ENCODE measurements at places on chromosomes 16 and 17.

DNA sequence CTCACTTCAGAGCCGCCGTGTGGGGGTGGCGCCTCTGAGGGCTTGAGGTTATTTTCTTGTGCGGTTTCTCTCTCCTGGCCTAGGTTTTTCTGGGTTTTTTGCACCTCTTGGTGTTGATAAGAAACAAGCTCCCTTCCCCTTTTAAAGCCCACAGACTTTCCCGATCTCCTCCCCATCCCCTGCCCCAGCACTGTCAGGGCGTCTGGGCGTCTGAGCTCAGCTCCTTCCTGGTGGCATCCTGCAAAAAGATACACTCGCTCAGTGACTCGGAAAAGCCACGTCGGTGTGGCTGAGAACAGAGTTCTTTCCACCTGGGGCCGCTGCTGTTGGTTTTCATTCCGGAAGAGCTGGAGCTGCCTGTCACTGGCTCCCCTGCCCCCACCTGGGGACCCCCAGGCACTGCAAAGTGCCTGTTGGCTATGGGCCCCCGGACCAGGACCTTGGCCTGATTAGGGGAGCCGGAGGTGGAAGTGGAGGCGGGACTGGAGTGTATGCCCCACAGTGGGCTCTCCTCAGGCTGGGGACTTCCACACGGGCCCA lies 14.5 kb downstream of the BAIAP2 start:
- no peak for DNase-seq

- DNase-seq = no peak
Observed at GRCh38 chr17:41772218-41772585, 14.3 kb downstream of the JUP start.

GRCh38 chr16:58196898-58197313 lies 1.0 kb downstream of the CSNK2A2 start:
- no peak for DNase-seq

DNA sequence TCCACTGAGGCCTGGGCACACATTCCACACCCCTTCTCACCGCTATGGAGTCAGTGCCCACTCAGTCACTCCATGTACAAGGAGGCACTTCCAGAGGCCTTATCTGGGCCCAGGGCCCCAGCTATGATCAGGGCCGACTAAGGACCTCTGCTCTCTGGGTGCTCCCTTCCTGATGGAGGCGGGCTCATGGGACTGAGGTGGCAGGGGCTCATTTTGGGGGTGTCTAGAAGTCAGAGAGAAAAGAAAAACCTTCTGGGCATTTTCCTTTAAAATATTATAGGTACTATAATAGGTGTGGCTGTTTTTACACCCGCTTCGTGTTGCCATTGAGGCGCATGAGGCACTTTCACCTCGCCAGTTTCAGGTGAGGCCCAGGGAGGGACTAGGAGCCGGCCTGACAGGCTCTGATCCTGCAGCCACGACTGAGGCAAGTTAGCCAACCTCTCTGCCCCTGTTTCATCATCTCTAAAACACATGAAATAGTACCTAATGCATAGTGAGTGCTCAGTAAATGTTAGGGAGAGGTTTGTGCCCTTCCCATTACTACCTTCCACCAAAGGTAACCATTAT lies 14.4 kb downstream of the B9D1 start:
- DNase-seq = peak; percentile 52

GRCh38 chr16:9408297-9408878 lies 316.9 kb downstream of the HAPSTR1 start:
- DNase-seq = no peak

GRCh38 chr16:85303354-85303883 lies 191.1 kb upstream of the CIBAR2 start:
- DNase-seq = peak; percentile 81

DNA sequence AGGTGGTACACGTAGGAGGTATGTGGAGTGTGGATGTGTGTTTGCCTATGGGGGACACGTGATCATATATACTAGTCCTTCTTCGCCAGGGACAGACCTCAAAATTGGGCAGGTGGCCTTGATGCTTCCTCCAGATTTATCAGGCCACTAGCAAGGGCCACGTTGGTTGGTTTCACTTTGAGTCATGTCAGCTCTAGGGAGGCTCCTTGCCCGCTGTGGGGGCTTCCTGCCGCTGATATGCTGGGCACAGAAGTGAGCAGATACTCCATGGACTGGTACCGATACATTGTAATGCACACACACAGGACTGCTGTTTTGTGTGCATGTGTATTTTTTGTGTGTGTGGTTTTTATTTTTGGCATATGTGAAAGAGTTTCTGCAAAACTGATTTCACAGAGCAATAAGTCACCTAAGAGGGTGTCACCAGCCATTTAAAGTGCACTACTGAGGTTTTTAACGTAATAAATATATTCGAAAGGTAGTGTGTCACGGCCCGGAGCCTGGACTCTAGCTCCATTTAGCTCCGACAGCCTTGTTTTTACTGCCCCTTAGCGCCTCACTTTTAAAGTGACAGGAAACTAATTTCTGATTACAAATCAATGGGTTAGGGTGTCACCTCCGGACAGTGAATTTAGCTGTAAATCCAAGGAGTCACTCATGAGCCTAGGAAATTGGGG lies 605.5 kb upstream of the SALL1 start:
- DNase-seq = no peak

GRCh38 chr16:85750827-85751697 lies at the start of gene C16orf74:
TSS of gene C16orf74 (minus strand) at chr16:85751096. CDS start at chr16:85735217, 15,879 bp downstream.
- DNase-seq = no peak

GRCh38 chr17:32722733-32723132 lies 154.2 kb downstream of the MYO1D start:
- no peak for DNase-seq

DNA sequence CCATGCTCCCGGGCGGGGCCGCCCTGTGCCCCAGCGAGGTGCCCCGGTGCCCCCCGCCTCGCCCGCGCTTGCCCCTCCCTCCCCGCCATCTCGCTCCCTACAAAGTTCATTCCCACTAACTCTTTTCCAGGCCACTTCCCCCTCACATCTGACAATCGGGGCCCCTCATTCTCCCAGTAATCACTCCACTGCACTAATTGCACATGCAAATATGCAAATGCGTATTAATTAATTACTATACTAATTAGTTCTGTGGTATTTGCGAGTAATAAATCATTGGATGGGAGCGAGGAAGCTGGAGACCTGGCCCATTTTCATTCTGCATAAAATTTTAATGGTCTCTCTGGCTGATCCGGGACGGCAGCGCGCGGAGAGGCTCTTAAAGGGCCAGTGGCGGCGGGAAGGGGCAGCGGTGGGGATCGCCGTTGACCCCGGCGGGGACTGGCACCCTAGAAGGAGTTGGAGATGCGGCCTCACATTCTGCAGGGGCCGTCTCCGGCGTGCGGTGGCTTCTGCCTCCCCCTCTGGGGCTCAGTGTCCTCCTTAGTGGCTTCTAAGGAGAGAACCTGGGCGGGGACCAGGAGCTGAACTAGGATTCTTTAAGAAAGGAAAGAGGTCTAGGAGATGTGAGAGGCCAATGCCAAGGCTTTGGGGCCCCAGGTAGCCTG lies 8.4 kb upstream of the PPP1R1B start:
- DNase-seq = no peak

- DNase-seq = peak; percentile 25
Observed at GRCh38 chr17:45740553-45741330, 43.4 kb upstream of the CRHR1 start.

GRCh38 chr16:85753559-85753958 lies 2.7 kb upstream of the C16orf74 start:
- DNase-seq = no peak

DNA sequence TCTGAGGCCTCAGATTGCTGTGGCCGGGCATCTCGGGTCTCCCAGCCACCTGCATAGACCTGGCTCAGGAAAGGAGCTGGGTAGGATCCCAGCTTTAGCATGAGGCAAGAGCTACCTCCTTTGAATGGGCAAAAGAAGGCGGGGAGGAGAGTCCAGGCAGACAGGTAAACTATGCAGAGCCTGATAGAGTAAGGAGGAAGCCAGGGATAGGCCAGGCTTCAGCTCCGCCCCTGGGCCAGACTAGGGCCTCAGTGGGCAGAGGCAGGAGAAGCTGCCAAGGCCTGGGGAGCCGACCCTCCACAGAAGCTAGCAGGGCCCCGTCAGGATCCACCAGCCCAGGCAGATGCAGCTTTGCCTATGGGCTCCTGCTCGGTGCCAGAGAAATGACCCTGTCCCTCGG lies 22.6 kb upstream of the UBE2G1 start:
- no peak for DNase-seq

DNA sequence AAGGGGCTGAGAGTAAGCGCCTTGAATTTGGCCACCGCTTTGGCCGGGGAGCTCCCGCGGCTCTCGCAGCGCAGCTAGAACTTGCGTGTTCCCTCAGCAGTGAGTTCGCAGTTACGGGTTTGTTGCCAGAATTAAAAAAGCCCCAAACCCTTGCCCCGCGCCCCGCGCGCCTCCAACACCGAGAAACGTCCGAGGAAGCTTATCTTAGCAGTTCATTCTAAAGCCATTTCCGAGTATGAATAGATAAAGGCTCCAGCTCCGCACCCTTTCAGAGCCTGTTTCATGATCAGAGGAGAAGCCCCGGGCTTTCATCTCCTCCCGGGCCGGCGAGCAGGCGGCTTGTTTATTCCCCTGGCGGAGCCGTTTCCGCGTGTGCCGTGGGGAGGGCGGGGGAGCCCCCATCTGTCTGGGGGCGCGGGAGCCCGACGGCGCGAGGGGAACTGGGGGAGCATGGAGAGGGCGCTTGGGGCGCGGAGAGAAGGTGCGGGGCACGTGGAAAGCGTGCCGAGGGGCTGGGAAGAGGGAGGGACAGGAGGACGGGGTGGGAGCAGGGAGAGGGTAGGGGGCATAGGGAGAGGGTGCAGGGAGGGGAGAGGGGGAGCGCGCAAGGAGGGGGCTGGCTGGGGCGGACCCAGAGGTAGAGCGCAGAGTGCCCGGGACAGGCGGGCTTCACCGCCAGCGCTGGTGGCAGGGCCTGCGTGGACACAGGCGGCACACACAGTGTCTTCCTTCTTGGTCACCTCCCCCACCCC lies 9.9 kb downstream of the TBX4 start:
- DNase-seq = peak; percentile 56

- no peak for DNase-seq
Observed at GRCh38 chr17:46038414-46038813, 39.4 kb downstream of the STH start.

DNA sequence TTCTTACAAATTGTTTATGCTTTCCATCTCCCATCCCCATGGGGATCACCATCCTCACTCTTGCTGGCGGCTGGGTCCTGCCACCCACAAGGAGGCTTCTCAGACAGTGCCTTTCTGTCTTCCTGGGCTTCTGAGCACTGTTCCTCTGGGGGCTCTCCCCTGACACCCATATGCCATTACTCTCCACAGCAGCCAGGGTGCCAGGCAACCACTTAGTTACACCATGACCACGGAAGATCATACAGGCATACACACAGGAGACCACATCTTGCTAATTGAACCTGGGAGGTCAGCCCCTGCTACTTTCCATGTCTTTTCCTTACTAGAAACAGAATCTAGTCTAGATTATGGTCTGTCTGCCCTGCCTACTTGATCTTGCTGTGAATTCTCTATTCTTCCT lies 27.7 kb upstream of the HS3ST2 start:
- DNase-seq = no peak

DNA sequence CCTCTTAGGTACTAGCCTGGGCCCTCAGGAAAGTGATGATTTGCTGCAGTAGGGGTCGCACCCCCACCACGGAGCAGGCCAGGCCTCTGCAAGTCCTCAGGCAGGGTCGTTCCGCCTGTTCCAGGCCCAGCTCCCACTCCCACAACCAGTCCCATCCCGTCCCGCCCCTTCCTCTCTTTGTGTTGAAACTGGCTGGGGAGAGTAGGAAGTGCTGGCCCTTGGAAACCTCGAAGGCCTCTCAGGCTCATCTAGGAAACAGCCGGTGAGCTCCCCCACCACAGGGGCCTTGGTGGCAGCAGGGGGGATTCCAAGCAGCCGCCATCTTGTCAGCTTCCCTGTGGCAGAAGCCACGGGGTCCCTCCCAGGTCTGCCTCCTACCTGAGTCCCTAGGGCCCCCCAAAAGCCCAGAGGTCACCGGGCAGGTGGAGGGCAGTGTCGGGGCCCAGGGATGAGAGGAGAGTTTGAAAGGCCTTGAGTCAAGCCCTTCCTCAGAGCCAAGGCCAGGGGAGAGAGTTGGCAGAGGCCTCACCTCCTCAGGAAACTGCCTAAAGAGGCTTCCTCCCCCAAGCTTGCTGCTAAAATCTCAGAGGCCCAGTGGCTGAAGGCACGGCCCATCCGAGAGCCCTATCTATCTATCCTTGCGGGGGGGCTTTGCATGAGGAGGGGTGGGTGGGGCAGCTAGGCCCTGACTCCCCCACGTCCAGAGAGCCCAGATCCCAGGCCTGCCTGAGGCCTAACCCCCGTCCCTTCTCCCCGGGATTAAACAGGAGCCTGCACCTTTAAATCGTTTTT lies 22.2 kb downstream of the MMP15 start:
- no peak for DNase-seq

DNA sequence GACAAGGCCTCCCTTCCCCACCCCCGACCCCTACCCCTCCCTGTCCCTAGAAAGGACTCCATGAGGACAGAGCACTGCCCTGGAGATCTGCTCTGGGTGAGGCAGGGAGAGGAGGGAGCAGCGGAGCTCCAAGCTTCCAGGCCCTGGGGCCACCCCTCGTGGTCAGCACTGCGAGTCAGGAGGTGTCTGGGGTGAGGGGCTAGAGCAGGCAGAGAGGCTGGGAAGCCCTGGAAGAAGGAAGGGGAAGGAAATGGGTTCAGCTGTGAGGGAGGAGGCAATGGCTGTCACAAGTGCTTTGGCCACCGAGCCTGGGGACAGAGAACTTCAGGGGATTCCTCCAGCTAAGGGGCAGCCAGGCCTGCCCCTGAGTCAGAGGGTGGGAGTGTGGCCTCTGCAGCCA lies 28.2 kb upstream of the DNAI2 start:
- DNase-seq = no peak

GRCh38 chr16:87163637-87164036 lies 153.6 kb downstream of the C16orf95 start:
- no peak for DNase-seq

GRCh38 chr17:5485270-5486205 lies at the start of gene DERL2:
TSS of gene DERL2 (minus strand) at chr17:5486178. CDS start at chr17:5486161, 17 bp downstream.
- DNase-seq = no peak

- no peak for DNase-seq
Observed at GRCh38 chr16:1401061-1401757, 13.3 kb downstream of the UNKL start.

DNA sequence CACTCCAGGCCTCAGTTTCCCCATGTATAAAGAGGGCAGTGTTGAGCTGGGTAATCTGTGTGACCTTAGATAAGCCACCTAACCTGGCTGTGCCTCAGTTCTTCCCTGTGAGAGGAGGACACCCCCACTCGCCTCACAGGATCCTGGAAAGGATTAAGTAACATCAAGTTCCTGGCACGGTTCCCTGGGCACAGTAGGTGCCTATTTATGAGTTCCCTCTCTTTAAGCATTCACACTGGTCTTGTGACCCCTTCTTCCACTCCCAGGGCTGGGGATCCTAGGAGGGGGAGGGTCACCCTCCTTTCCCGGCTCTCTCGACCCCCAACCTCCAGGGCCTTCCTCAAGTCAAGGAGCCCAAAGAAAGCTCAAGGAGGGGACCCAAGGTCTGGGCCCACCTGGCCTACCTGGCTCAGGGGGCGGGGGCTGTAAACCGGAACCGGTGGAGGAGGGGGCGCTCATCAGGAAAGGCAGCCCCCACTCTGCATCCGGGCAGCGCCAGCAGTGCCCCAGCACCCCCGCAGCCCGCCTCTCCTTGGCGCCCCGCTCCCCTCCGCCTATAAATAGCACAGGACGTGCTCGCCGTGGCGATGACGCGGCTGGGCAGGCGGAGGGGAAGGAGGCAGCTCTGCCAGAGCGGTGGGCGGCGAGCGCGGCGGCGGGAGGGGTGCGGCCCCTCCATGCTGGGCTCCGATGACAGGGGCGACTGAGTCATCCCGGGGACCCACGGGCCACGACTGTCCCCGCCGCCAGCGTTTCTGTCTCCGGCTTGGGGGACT lies 9.4 kb downstream of the RPL19 start:
- peak; percentile 95 for DNase-seq
